ENCODE measurements at places on chromosomes 12 and 14. TPM values are rescaled to one million over a fixed set of nuclear protein-coding genes. Genes with fewer than 3 reads are reported as not detected.

GRCh38 chr12:12718853-12719252, 1.7 kb downstream of the CDKN1B start:
- DNase-seq = peak; percentile 50

GRCh38 chr12:88310069-88310468, 168.0 kb downstream of the TMTC3 start:
- DNase-seq = no peak

DNA sequence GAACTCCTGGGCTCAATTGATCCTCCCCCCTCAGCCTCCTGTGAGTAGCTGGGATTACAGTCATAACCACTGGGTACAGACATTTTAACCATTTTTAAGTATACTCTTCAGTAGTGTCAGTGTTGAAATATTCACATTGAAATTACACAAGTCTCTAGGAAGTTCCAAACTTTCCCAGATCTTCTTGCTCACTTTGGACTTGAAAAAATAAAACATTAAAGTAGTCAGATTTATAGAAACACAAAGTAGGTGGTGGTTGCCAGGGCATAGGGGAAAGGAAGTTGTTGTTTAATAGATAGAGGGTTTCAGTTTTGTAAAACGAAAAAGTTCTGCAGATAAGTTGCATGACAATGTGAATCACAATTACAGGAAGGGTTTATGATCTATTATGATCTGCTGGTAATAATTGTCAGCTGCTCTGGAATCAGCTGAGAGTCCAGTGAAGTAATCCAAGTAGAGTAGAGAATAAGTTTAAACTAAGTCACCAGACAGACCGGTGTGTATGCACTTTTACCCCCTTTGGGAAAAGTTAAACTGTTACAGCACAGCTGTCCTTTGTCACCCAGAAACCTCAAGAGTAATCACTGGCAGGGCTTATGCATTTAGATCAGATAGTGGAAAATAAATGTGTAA, 27.4 kb downstream of the PCNX1 start:
- no peak for DNase-seq

GRCh38 chr12:52990206-52990605, 16.1 kb upstream of the EIF4B start:
- DNase-seq = no peak

- no peak for DNase-seq
Measured at GRCh38 chr12:117053050-117053400, 46.2 kb downstream of the TESC start.

DNA sequence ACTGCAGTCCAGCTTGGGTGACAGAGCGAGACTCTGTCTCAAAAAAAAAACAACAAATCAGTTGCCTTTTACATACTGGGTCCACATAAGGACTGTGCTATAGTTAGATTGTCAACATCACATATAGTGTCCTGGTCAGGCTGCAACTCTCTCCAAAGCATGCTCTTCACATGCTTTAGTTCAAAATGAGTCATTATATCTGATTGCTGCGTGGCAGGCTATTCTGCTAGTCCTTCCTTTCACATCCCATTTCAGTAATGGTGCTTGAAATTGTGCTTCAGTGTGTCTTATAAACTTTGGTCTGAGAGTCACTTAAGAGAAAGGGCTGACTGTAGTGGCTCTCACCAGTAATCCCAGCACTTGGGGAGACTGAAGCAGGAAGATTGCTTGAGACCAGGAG, 6.9 kb downstream of the LETMD1 start:
- no peak for DNase-seq

DNA sequence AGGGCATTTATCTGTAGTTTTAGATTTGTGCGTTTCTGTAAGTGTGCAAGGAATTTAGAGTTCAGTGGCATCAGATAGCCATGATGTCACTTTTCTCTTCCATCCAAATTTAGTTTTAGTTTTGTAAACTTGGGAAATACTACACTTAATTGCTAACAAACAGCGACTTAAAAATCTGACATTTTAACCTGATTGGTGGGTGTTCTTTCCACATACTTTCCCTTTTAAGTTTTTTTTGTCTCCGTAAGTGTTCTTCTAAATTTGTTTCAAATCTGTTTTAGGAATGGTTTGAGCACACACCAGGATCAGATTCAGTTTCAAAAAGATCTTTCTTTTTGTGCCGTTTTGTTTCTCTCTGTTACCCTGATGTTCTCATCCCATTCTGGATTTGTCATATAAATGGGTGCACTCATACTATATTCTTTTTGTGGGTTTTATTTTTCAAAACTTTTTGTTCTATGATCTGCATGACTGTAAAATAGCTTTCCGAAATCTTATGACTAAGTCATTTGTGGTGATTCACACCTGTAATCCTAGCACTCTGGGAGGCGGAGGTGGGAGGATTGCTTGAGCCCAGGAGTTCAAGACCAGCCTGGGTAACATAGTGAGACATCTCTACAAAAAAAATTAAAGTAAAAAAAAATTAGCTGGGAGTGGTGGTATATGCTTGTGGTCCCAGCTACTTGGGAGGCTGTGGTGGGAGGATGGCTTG, 58.9 kb downstream of the FBXO34 start:
- DNase-seq = no peak

- no peak for DNase-seq
Measured at GRCh38 chr12:92432724-92433441, 269.9 kb upstream of the PLEKHG7 start.

DNA sequence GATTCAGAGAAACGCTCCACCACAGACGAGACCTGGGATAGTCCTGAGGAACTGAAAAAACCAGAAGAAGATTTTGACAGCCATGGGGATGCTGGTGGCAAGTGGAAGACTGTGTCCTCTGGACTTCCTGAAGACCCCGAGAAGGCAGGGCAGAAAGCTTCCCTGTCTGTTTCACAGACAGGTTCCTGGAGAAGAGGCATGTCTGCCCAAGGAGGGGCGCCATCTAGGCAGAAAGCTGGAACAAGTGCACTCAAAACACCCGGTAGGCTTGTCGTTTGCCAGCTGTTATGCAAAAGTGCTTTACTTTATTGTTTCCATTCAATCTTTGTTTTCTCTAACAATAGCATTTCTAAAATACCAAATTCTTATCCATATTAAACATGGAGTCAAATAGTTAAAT, 287.3 kb downstream of the NAV3 start:
- no peak for DNase-seq

- no peak for DNase-seq
Measured at GRCh38 chr12:92929983-92930382, 888 bp upstream of the EEA1 start.

DNA sequence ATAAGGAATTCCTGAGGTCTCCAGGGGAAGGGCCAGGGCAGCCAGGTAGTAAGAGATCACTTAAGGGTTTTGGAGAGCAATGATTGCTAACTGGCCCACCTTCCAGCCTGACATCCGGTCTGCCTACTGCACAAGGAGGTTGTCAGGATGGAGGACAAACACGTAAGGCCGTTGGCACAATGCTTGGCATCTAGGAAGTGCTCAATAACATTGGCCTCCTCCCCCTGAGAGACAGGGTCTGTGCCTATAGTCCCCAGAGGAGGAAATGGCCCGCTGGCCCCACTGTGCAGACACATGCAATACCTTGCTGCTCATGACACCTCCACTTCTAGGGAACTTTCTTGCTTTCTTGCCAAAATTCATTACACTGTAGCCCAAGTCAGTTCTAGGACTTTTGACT, 73.2 kb downstream of the NTF3 start:
- no peak for DNase-seq

DNA sequence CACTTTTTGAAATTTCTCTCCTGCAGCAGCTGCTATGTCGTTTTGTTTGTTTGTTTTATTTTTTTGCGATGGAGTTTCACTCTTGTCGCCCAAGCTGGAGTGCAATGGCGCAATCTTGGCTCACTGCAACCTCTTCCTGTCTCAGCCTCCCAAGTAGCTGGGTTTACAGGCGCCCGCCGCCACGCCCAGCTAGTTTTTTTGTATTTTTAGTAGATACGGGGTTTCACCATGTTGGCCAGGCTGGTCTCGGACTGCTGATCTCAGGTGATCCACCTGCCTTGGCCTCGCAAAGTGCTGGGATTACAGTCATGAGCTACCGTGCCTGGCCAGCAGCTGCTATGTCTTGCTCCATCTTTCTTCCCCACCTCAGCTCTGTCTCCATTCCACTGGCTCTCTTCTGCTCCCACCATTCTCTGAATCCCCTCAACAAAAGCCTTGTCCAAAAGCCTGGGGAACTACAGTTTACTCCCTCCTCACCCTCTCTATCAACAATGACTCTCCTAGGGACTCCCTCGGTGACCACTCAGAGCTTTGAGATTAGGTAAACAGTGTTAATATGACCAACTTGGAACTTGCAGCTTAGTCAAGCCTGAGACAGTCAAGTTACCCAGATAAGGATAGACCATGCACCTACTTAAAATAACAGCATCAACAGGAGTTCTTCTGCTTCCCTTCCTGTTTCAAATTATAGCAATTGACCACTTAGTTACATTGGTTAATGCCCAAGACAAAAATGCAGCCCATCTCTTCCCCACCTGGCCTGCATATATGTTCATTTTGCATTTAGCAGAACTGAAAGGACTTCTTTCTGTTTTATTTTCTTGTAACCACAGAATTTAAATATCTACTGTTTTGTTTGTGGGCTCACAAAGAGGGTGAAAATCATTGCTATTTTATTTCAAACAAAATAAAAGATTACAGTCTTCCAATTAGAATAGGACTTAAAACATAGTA, 189.0 kb upstream of the AMIGO2 start:
- DNase-seq = no peak

- DNase-seq = no peak
Measured at GRCh38 chr14:72876005-72876709, 17.7 kb downstream of the DPF3 start.

DNA sequence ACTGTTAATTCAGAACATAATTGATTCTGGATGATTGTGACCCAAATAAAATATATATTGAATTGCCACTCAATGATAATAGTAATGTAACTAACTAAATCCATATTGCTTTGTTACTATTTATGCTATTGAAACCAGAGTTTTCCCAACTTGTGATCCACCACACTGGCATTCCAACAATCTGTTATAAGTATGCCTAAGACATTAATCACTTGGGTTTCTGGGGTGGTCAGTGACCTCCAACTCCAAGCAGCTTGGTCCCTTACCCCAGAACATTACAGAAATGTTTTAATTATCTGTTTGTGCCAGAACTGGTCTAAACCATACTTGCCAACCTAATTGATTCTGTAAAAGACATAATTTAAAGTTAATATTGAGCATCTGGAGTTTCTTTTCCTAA, 14.6 kb downstream of the CAPS2 start:
- no peak for DNase-seq

DNA sequence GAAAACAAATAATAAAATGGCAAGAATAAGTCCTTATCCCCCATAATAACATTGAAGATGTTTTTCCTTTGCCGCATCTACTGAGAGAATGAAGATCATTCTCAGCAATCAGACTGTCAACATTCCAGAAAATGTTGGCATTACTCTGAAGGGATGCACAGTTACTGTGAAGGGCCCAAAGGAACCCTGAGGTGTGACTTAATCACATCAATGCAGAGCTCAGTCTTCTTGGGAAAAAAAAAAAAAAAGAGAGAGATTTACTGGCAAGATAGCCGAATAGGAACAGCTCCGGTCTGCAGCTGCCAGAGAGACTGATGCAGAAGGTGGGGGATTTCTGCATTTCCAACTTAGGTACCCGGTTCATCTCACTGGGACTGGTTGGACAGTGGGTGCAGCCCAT, 41.3 kb upstream of the OR6J1 start:
- no peak for DNase-seq

DNA sequence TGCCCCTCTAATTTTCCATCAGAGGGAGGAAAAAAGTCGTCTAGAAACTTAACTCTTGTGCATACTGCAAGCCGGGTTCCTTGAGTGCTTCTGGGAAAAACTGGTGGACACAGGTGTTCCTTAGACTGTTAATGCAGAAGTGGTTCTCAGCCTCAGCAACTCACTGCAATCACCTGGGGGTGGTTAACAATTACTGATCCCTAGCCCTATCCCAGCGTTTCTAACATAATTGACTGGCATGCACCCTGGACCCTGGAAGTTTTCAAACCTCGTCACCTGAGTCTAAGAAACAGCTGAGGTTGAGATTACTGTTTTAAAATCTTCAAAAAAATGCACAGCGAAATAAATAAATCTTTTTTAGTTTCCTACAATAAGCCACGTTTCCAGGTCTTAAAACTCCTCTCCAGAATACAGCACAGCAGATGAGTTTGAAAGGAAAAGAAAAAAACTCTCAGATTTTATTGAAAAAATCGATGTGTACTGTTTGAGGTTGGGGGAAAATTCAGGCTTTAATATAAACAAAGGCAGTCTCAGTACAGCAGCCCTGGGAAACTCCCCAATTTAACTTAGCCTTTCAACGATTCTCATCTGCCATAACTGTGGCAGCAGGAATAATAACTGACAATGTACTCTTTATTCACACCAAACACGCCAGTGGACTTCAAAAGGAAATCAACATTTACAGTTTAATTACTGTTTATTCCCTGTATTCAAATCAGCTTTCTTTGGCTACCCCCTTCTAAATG, 45.4 kb downstream of the PHLDA1 start:
- DNase-seq = no peak

GRCh38 chr12:105466231-105466900, 135.9 kb downstream of the C12orf75 start:
- no peak for DNase-seq

DNA sequence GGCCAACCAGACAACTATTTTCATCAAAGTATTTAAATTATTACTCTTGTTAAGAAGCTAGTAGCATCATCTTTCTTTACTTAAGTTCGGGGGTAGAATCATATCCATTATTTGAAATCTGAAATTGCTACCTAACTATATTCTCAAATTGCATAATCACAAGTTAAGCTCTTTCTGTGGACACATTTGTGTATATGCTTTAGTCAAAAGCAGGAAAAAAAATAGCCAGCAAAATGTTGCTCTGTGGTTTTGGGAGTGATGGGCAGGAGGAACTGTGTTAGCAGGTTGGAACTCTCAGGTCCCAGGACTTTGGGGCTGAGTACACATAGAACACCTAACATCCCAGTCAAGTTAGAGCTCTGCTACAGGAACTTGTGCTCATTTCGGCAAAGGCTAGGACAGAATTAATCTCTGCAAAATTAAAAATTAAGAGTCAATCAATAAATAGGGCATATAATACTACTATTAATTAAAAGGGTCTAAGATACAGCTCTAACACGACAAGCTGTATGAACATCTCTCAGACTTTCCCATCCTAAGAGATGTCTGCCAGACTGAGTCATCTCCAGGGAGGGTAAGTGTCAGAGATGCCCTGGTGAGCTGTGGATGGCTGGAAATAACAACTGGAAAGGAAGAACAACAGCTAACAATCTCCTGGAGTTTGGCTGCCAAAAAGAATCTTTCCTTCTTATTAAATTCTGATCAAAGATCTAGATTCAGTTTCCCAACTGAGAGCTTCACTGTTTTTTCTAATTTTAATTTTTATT, 203.5 kb upstream of the GZMB start:
- no peak for DNase-seq

- no peak for DNase-seq
Measured at GRCh38 chr12:80714055-80714454, 2.7 kb upstream of the MYF5 start.

- no peak for DNase-seq
Measured at GRCh38 chr12:58211211-58211610, 269.8 kb downstream of the ATP23 start.

TMEM63C gene
- total RNA-seq = 0.29 TPM

BEST3 gene
- not detected for total RNA-seq

ATXN7L3B gene
- 25.3 TPM for total RNA-seq

C12orf54 gene
- not detected for total RNA-seq

LMNTD1 gene
- not detected for total RNA-seq

RD3L gene
- total RNA-seq = not detected

MYF5 gene
- not detected for total RNA-seq

TMEM119 gene
- total RNA-seq = 1.7 TPM

KRT77 gene
- total RNA-seq = not detected

FAR2 gene
- total RNA-seq = 24.6 TPM

Measured in activated CD4-positive, alpha-beta T cell treated with anti-CD3 and anti-CD28 coated beads, Interleukin-2, amount 10 ng/mL, durations not matched to agents 7 days and 5 days (primary cell).